Peyer's patch (tissue), 4 donors: ENCODE measurements at places on chromosomes 11 and 22.

GRCh38 chr22:46681010-46681409 lies 57.0 kb downstream of the CERK start:
- DNase-seq = no peak
- H3K27ac ChIP-seq = no peak overlapping the region
- peaks cover 22% of the 10 kb centered on the region for H3K4me1 ChIP-seq
- no peak overlapping the region for H3K4me3 ChIP-seq
- H3K27me3 ChIP-seq = no peaks in the 10 kb centered on the region

DNA sequence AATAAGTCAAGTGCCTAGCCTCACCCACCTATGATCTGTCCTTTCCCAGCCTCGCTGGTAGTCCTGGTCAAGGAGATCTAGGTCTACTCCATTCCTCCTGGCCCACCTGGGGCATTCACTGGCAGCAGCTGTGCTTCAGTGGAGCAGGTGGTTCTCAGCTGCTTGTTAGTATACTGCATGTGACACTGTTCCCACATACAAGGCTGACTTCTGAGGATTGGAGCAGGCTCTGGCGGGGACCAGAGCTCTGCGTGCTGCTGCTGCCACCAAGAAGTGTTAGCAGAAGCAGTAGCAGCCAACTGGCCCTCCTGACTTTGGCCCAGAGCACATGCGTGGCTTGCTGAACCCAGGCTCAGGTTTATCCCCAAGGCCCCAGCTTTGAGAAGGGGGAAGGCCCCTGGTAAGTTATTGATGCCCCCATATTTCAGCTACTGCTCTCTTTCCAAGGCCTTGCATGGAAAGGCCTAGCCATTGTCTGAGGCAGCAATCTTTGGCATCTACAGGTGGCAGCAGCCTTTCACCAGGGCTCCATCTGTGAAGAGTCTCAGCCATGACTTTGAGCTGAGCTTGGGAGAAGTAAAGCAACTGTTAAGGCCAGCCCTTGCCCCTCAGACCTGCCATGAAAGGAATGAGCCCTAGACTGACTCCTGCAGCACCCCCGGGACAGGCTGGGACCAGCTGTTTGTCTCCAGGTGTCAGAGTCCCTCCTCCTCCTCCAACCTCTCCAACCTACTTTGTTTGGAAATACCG lies 26.5 kb downstream of the ARHGAP1 start:
- H3K4me3 ChIP-seq = no peak overlapping the region
- no peak overlapping the region for H3K27ac ChIP-seq
- H3K4me1 ChIP-seq = peaks cover 15% of the 10 kb centered on the region
- H3K36me3 ChIP-seq = no peaks in the 10 kb centered on the region

DNA sequence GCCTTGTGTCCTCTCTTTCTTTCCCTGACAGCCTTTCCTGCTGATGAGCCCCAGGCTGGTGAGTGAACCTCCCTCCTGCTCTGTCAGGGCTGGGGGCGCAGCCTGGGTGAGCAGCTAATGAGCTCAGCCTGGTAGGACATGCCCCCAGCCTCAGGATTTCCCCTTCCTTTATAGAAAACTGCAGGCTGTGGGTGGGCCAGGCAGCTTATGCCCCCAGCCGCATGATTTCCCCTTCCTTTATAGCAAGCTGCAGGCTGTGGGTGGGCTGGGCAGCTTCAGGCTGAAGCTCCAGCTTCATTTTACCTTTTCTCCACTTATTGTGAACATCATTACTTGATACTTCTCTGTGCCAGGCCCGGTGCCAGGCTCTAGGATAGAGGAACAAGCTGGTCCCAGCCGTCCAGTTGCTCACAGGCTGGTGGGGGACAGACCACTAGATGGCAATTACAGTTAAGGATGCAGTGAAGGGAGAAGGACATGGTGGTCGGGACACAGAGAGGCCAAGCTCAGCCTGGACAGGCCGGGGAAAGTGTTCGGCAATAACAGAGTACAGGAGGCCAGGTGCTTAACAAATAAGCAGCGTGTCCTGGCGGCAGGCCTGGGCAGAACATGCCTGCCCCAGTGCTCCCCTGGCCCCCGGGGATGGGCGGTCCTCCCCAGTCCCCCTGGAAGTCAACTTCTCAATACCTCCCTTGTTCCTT lies 5.3 kb downstream of the LGALS12 start:
- H3K36me3 ChIP-seq = no peaks in the 10 kb centered on the region
- H3K27ac ChIP-seq = no peak overlapping the region
- no peak overlapping the region for H3K4me3 ChIP-seq
- DNase-seq = no peak
- no peaks in the 10 kb centered on the region for H3K4me1 ChIP-seq
- H3K27me3 ChIP-seq = no peaks in the 10 kb centered on the region

- DNase-seq = no peak
- H3K4me1 ChIP-seq = no peaks in the 10 kb centered on the region
- H3K36me3 ChIP-seq = no peaks in the 10 kb centered on the region
- H3K27me3 ChIP-seq = no peaks in the 10 kb centered on the region
- H3K27ac ChIP-seq = no peak overlapping the region
Measured at GRCh38 chr11:80162387-80162786, 721.6 kb upstream of the TENM4 start.

DNA sequence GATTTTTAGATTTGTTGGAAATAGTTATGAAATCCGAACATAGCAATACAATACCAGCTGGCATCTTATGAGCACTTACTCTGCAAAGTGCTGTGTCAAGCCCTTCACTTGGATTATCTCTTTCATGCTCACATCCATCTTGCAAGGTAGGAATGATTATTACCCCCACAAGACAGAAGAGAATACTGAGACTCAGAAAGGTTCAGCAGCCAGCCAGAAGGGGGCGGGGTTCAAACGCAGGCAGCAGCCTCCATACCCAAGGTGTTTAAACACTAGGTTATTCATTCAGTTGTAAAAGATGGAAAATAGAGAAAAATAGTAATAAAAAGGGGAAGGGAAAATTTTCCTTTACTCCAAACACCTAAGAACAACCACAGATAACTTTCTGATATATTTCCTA lies 158.5 kb downstream of the CCDC34 start:
- no peak overlapping the region for H3K27ac ChIP-seq
- H3K27me3 ChIP-seq = no peaks in the 10 kb centered on the region
- no peak overlapping the region for H3K4me3 ChIP-seq
- H3K4me1 ChIP-seq = peaks cover 42% of the 10 kb centered on the region
- DNase-seq = no peak

GRCh38 chr11:74611369-74611861 lies 19.0 kb downstream of the POLD3 start:
- H3K36me3 ChIP-seq = peaks cover 2% of the 10 kb centered on the region
- H3K27ac ChIP-seq = no peak overlapping the region
- no peak for DNase-seq

DNA sequence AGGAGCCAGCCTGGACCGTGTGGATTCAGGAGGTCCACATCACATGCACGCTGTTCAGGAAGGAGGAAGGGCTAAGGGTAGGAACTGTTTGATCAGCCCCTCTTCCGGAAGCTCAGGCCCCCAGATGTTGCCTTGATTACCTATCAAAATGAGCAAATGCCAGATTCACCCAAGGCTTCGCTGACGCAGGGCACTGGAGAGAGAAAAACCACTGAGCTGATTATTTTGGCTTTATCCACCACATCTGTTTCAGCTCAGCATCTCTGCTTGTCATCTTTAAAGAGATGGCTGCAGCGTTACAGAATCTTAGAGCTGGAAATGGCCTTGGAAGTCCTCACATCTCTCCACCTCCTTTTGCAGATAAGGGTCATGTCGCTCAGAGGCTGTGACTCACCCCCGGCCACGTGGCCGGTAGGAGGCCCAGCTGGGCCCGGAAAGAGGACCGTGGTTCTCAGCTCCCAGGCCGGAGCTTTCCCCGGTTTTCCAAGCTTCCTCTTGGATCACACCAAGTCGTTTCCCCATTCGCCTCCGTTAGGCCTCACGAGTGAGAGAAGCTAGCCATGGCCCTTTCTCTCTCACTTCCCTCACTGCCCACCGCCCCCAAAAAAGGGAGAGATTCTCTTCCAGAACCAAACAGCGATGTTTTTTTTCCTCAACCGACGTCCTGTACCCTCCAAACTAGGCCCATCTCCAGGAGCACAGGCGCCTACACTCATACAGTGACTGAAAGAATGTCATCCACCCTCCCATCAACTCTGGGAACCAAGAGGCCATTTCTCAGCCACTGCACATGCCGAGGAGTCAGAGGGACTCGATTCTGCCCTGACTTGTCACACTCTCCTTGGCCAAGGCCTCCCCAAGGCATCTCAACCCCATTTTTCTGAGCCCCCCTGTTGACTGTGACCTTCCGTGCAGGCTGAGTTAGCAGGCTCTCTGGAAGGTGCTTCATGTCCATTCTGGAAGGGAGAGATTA lies 37.6 kb downstream of the LIF start:
- no peaks in the 10 kb centered on the region for H3K4me1 ChIP-seq
- H3K27ac ChIP-seq = peak overlapping the region; percentile 22
- H3K27me3 ChIP-seq = no peaks in the 10 kb centered on the region
- no peaks in the 10 kb centered on the region for H3K36me3 ChIP-seq

- no peak overlapping the region for H3K4me3 ChIP-seq
- no peaks in the 10 kb centered on the region for H3K36me3 ChIP-seq
- no peak for DNase-seq
- H3K4me1 ChIP-seq = no peaks in the 10 kb centered on the region
- H3K27me3 ChIP-seq = no peaks in the 10 kb centered on the region
- H3K27ac ChIP-seq = peak overlapping the region; percentile 13
Measured at GRCh38 chr22:28819253-28820096, 19.1 kb upstream of the XBP1 start.

- H3K27me3 ChIP-seq = no peaks in the 10 kb centered on the region
- peak; percentile 76 for DNase-seq
- no peak overlapping the region for H3K4me3 ChIP-seq
- no peaks in the 10 kb centered on the region for H3K36me3 ChIP-seq
- peaks cover 7% of the 10 kb centered on the region for H3K4me1 ChIP-seq
Measured at GRCh38 chr22:40414838-40415505, 44.6 kb downstream of the SGSM3 start.

- no peak within 1 kb of the TSS for H3K27ac ChIP-seq
- peaks cover 18% of the 10 kb centered on the region for H3K4me1 ChIP-seq
- no peak within 1 kb of the TSS for H3K4me3 ChIP-seq
- no peaks in the 10 kb centered on the region for H3K36me3 ChIP-seq
- no peak for DNase-seq
Measured at GRCh38 chr22:20966883-20967696, at the start of gene AIFM3. AIFM3 (plus strand) TSS chr22:20967255; CDS start chr22:20967945, 690 bp downstream.

GRCh38 chr22:29380032-29380781 lies 8.2 kb downstream of the AP1B1 start:
- peaks cover 51% of the 10 kb centered on the region for H3K4me1 ChIP-seq
- H3K36me3 ChIP-seq = no peaks in the 10 kb centered on the region
- no peak overlapping the region for H3K4me3 ChIP-seq
- no peak overlapping the region for H3K27ac ChIP-seq
- DNase-seq = no peak

GRCh38 chr11:72230764-72231365 lies 6.3 kb downstream of the INPPL1 start:
- peak; percentile 8 for DNase-seq
- peaks cover 78% of the 10 kb centered on the region for H3K36me3 ChIP-seq
- H3K27ac ChIP-seq = no peak overlapping the region
- no peak overlapping the region for H3K4me3 ChIP-seq
- no peaks in the 10 kb centered on the region for H3K27me3 ChIP-seq

DNA sequence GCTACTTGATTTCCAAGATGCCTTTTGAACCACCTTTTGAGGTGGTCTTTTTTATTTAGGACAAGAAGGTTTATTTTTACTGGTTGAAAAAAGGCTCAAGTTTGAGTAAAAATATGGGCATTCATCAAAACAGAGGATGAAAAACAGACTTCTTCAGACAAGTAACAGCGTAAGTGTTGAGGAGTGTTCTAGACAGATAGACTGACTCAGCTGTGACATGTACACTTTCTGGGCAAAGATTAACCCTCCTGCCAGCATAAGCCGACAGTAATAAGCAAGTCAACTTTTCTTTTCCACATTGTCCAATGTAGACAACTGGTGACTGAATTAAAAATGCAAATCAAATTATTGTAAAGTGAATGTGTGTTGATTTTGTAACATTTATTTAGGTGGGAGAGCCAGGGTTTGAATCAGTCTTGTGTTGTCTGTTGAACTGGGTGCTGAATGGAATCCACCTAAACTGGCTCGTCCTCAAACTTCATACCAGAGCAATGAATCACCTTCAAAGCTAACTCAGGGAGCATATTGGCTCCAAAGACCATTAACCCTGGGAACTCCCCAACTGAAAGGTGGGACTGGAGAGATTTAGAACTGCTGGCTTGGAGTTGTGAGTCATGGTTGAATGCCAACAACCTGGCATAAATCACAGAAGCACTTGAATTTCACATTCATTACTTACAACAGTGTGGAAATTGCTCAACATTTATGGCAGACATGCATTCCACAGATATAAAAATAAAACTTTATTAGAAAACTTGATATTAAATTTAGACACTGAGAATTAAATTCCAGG lies 377.0 kb downstream of the ETS1 start:
- no peak overlapping the region for H3K4me3 ChIP-seq
- H3K27ac ChIP-seq = no peak overlapping the region
- H3K36me3 ChIP-seq = no peaks in the 10 kb centered on the region
- peak; percentile 71 for DNase-seq
- no peaks in the 10 kb centered on the region for H3K27me3 ChIP-seq

DNA sequence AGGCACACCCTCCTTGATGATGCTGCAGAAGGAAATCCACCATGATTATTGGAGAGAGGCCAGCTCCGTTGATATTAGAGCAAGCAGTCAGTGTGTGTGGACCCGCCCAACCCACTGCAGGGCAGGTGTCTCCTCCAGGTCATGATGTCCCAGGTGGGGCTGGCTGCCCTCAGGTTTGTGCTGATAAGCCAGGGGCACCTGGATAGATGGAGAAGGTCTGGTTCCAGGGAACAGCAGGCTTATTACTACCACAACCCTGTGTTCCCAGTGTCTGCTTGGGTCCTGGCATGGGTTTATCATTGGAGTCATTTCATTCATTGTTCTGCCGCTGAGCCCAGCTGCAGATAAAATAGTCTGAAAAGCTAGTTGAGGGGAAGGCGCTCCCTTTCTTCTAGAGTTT lies 181.1 kb upstream of the NECTIN1 start:
- no peak overlapping the region for H3K4me3 ChIP-seq
- no peaks in the 10 kb centered on the region for H3K4me1 ChIP-seq
- DNase-seq = peak; percentile 74
- H3K27me3 ChIP-seq = no peaks in the 10 kb centered on the region
- H3K36me3 ChIP-seq = no peaks in the 10 kb centered on the region

DNA sequence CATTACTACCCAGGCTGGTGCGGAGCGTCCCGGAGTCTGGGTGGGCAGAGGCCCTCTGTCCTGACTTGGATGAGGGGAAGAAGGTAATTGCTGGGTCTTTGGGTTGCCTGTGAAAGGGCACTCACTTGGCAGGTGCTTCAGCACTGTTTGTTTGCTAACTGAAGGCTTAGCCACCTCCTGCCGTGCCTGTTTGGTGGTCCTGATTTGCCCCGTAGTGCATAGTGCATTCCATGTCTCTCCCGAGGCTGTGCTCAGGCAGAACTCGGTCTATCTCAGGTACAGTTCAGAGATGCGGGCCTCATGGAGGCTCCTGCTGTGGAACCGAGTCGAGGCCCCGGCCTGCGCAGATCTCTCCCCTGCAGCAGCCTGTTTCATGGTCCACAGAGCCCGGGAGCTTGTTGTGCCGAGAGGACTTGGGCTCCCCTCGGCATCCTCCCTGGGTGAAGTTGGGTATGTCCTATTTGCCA lies 146.2 kb downstream of the TBC1D22A start:
- no peaks in the 10 kb centered on the region for H3K36me3 ChIP-seq
- no peak overlapping the region for H3K27ac ChIP-seq
- H3K4me1 ChIP-seq = no peaks in the 10 kb centered on the region
- no peak overlapping the region for H3K4me3 ChIP-seq
- DNase-seq = peak; percentile 11

GRCh38 chr11:132644520-132645239 lies 887.6 kb downstream of the OPCML start:
- H3K27ac ChIP-seq = no peak overlapping the region
- no peaks in the 10 kb centered on the region for H3K36me3 ChIP-seq
- no peaks in the 10 kb centered on the region for H3K4me1 ChIP-seq
- no peak overlapping the region for H3K4me3 ChIP-seq
- DNase-seq = no peak
